ENCODE measurements at places on chromosomes 4 and X.

DNA sequence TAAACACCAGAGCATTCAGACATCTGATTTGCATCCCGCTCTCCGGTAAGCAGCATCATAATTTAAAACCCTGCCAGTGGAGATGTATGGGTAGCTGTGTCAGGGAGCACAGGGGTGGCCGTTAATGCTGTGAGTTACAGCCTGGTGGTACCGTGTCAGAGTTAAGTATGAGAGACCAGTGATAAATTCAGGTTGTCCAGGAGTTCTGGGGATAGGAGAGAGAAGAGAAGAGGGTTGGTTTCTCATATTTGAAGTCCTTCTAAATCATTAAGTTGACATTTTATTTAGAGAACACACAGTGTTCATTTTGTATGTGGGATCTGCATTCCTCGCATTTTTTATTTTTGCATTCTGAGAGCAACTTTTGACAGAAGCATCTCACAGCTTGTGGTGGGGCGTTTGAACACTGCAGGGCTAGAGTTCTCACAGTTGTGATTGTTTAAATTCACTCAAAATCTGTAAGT, 157.6 kb downstream of the DCLK2 start:
- no peak for DNase-seq

GRCh38 chrX:38175139-38175538, 45.5 kb downstream of the SRPX start:
- DNase-seq = no peak

- no peak for DNase-seq
These were observed 10.8 kb downstream of the CTAG1A start for GRCh38 chrX:154595559-154596249.

DNA sequence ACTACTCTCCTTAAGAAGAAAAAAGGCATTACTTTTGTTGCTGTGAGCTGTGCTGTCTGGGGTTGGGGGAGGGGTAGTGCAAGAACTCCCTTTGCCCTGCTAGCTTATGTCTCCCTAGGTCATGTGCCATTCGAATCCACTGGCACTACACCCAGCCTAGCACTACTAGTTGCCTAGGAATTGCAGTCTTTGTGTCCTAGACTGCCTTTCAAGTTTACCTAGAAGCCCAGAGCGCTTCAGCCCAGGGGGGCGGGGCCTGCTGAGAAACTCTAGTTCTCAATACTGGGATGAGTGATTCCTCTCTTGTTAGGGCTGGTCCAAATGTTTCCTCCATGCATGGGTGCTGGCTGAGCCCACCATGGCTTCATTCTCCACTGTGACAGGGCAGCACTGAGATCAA, 1011.5 kb downstream of the PCDH19 start:
- no peak for DNase-seq

DNA sequence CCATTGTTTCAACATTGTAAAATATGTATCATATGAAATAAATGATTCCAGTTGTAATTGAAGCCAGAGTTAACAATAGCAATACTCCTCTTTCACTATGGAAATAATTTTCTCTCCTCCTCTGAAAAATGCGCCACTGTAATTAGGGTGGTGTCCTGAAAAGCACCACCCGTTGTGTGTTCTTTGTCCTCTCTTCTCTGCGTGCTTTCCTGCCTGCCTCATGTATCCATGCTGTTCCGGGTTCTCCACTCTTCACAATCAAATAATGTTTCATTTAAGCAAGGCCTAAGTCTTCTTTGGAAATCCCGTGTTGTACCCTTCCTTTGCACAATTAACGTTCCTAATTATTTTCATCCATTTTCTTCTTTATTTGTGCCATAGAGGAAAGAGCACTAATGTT, 293.3 kb downstream of the ADGRL3 start:
- no peak for DNase-seq

DNA sequence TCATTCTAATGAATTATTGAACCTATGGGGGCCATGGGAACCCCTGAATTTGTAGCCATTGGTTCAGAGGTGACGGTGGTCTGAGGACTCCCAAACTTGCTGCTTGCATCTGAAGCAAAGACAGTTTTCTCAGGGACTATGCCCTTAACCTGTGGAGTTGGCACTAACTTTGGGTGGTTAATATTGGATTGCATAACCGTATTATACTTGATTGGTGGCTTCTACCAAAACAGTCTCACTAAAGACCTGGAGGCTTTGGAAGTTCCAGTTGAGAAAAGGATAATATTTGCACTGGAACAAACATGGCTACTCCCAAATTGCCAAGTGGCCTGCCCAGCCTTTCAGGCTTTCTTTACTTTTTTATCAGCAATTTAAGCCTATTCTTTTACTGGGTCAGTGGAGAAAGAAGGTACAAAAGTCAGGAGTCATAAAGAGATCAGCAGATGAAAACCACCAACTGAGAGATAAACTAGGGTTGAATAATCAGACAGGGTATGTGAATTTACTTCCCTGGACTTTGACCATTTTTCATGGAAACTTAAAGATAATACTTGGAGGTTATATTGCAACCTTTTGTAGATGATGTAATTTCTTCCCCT, 7.9 kb upstream of the KLHL8 start:
- DNase-seq = no peak

- DNase-seq = no peak
These were observed 19.6 kb downstream of the VBP1 start for GRCh38 chrX:155235891-155236290.

DNA sequence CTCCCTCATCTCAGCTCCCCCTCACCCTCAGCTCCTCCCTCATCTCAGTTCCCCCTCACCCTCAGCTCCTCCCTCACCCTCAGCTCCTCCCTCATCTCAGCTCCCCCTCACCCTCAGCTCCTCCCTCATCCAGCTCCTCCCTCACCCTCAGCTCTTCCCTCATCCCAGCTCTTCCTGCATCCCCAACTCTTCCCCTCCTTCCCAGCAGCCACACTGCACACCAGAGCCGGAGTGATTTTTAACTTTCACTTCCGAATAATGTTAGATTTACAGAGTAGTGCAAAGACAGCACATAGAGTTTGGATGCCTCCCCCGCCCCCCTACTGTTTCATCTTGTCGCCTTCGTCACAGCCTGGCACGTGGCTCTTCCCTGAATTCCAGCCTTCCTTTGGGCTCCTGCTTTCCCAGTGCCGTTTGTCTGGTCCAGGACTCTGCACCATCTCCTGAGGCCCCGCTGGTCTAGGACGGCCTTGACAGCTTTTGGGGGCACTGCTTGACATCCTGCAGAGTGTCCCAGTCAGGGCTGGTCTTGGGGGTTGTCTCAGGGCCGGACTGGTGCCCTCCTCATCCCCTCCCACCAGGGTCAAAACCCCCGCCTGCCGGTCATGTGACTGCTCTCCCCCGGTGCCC, 110.2 kb downstream of the FAM53A start:
- no peak for DNase-seq

GRCh38 chr4:40489961-40490360, 139.7 kb downstream of the RBM47 start:
- DNase-seq = no peak

GRCh38 chr4:168321006-168321405, 2.5 kb upstream of the DDX60 start:
- DNase-seq = no peak

DNA sequence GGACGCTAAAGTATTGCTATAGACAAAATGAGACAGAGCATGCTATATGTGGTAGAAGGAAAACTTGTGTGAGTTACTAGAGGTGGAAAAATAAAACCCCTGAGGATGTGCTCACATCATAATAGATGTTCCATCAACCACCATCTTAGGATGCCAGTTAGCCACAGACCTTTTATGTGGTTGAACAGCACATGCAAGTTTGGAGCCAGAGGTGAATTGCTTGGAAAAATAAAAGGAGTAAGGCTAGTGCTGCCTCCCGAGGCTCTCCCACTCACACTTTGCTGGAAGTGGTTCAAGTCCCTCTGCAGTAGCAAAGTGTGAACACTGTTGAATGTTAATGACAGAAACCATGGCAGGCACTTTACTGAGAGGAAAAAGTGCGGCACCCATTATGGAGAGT, 39.4 kb upstream of the PPARGC1A start:
- no peak for DNase-seq

DNA sequence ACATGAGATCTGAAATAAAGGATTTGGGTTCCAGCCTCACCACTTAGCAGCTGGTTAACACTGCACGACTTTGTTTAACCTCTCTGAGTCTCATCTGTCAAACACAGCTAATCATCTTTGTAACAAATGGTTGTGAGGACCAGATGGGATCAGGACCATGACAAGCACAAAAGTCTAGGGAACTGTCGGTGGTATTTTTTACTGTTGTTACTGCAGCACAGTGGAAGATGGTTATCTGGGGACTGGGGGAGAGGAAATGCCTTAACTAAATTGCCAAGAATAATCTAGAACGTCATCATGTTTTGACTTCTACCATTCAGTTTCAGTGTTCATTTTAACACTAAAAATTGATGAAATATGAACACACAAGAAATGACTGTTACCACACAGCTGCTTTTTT, 99.5 kb downstream of the ADGRA3 start:
- DNase-seq = no peak

- DNase-seq = no peak
These were observed 10.8 kb upstream of the SFRP2 start for GRCh38 chr4:153799694-153800074.

GRCh38 chrX:74924449-74925224, 615 bp downstream of the NEXMIF start:
- peak; percentile 13 for DNase-seq

GRCh38 chr4:98786866-98787265, 128.5 kb upstream of the TSPAN5 start:
- DNase-seq = no peak

DNA sequence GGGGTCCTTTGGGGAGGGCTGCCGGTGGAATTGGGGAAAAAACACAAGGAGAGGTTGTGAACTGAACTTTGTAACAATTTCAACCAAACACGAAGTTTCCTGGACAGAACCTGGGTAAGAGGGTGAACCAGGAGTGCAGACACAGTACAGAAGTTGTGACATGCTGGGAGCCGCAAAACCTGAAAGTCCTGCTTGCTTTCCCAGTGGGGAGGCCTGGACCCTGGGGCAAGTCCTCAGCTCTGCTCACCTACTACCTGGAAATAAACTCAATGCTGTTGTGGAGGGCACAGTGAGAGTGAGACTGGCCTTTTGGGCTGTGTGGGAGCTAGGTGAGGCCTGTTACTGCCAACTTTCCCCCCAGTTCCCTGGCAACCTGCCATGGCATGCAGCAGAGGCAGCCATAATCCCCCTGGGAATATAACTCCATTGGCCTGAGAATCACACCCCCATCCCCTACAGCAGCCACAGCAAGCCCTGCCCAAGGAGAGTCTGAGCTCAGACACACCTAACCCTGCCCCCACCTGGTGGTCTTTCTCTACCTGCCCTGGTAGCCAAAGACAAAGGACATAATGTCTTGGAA, 162.8 kb downstream of the THOC2 start:
- no peak for DNase-seq
